ENCODE measurements at places on chromosomes 11 and 22.

GRCh38 chr11:83410605-83411565 is 124.7 kb upstream of the CCDC90B start:
- DNase-seq = no peak

- DNase-seq = no peak
Observed at GRCh38 chr11:35387111-35387982, 32.0 kb downstream of the SLC1A2 start.

- DNase-seq = no peak
Observed at GRCh38 chr11:90254065-90254464, 31.2 kb upstream of the CHORDC1 start.

DNA sequence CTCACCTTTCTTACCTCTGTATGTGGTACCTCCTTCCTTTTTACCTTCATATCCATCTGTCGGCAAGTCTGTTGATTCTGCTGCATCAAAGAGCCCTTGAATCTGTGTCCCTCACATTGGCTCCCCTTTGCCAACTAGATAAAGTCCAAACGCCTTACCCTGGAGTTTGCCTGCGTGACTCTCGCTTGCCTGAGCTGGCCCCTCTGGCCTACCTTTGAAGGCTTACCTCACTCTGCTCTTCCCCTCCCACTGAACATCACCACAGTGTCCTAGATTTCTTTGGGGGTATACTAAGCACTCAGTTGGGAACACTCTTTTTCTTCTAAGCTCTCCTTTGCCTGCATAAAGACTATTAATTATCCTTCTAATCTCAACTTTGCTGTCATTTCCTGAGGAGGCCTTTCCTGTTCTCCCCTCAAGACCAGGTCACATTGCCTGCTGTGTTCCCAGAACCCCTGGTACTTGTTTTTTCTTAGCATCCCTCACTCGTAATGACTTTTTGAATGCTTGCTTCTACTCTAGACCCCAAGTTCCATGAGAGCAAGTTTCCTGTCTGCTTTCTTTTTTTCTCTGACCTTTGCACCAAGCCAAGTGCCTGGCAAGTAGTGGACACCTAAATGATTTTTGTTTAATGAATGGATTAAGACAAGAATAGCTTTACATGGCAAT is 67.8 kb upstream of the ADORA2A start:
- no peak for DNase-seq

DNA sequence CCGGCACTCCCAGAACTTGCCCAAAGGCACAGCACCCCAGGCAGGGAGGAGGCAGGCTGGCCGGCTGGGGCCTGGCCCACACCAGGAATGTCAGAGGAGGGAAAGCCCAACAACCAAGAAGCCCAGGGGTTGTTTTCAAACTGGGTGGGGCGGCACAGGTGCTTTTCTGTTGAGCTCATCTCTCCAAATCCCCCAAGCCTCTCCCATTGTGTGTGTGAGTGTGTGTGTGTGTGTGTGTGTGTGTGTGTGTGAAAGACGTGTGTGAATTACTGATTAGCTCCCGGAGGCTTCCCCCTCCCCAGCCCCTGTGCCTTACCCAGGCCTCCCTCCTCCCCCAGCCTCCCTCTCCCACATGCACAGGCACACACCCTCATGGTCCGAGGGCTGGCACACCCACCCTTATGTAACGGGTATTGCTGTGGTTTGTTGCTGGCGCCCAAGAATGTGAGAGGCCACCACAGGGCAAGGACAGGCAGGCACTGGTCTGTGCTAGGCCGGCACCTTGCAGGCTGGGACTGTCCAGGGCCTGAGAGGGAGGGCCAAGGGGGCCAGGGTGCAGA is 15.9 kb downstream of the TRIM29 start:
- no peak for DNase-seq

DNA sequence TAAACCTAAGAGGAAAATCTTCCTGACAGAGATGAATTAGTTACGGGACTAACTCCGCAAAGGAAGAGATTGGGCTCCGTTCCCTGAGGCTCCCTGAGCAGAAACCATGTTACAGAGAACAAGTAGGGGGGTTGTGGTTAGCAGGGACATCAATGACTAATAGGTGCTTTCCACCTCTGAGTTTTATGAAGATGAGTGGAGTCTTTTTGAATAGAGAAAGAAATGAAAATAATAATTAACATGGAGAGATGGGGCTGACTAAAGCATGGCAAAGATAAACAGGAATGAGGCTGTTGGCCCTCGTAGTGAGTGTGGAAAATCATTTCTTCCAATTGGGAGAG is 47.5 kb upstream of the PICALM start:
- peak; percentile 14 for DNase-seq

GRCh38 chr22:49760280-49760629 is 67.4 kb downstream of the BRD1 start:
- no peak for DNase-seq

- no peak for DNase-seq
Observed at GRCh38 chr22:47110817-47111443, 348.5 kb downstream of the TBC1D22A start.

DNA sequence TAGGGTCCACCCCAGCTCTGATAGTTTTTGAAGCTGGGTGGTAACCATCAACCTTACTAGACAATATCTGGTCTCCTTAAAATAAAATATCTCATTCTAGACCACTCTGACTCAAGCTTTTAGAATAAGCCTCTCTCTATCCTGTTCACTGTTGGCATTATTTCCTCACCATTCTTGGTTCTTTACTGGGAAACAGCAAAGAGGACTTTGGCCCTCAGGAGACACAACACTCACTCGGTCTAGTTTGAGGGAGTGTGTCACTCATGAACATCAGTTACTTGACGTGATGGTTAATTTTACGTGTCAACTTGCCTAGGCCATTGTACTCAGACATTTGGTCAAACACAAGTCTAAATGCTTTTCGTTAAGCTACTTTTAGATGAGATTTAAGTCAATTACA is 110.6 kb downstream of the FAM76B start:
- DNase-seq = no peak

- no peak for DNase-seq
Observed at GRCh38 chr22:27870234-27871191, 48.5 kb downstream of the PITPNB start.

GRCh38 chr11:31969359-31969702 is 121.5 kb upstream of the RCN1 start:
- no peak for DNase-seq

GRCh38 chr11:134124660-134125451 is 56.0 kb downstream of the JAM3 start:
- DNase-seq = no peak

DNA sequence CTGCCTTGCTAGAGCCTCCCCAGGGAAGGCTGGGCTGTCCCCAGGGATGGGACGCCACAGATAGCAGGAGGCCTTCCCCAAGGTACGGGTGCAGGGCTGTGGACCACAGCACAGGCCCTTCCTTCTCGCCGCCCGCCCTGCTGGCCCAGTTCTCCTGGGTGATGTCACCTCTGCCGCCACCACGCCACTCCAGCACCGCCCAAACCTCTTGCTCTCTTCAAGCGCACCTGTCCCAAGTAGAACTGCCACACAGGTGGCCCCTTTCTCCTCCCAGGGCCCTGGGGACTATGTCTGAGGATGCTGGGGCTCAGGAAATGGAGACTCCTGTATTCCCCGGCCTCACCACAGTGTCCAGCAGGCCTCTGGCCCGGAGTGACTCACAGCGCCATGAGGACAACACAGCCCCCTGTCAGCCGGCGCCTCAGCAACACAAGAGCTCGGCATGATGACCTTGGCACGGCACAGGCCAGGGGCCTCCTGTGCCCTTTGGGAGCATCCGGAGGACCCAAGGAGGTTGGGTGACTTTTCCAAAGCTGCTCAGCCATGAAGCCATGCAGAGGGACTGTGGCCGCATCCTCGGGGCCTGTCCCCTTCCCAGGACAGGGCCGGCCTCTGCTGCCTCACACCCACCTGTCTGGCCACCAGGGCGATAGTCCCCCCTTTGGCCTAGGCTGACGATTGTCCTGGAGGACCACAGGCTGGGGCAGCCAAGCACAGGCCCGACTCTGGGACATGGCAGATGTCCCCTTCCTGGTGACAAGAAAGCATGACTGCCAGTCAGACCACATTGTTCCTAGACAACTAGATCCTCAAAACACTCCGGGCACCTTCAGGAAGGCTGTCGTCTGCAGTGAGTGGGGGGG is 1023.5 kb downstream of the BRD1 start:
- no peak for DNase-seq

- DNase-seq = no peak
Observed at GRCh38 chr11:108558222-108558621, 35.3 kb downstream of the EXPH5 start.

DNA sequence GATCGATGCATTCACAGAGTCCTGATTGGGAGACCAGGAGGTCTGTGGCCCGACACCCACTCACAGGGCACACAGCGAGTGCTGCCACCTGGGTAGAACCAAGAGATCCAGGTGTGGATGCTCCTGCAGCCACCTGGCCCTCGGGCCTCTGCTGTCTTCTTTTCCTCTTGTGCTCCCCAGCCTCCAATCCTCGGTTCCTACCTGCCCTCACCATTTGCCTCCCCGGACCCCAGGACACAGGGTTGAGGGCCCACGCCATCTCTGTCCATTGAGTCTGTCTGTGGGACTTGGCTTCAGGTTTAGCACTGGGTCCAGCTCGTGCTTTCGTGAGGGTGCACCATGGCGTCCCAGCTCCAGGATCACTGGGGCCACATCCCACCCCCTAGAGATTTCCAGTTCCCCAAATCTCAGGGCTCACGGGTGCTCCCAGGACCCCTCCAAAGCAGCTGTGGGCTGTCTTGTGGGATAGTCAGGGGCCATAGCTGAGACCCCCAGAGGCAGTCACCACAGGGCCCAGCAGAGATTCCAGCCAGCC is 591.1 kb downstream of the BRD1 start:
- no peak for DNase-seq

DNA sequence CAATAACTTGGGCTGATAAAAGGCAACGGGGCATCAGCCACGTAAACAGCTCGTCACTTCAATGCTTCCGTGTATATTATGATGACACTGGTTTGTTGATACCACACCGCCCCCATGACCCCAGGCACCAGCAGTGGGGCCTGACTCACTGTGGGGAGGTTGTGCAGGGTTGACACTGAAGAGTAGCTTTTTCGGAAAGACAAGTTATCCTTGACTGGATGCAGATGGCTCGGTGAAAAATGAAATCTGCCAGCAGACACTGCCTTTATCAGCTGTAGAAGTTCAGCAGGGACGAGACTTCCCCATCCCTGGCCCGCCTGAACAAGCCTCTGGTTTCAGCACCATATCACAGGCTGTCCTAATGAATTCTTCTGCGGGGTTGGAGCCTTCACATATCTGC is 55.6 kb downstream of the WT1 start:
- no peak for DNase-seq

- no peak for DNase-seq
Observed at GRCh38 chr11:128251140-128251539, 336.2 kb downstream of the ETS1 start.

DNA sequence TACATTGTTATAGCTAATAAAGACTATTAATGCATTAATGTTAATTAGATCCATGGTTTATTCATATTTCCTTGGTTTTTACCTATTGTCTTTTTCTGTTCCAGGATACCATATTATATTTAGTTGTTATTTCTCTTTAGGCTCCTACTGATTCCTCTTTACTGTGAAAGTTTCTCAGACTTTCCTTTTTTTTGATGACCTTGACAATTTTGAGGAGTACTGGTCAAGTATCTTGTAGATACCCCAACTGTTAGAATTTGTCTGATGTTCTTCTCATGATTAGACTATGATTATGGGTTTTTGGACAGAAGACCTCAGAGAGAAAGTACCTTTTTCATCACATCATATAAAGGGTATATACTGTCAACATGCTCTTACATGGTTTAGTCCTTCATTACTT is 26.6 kb downstream of the EMSY start:
- DNase-seq = no peak

DNA sequence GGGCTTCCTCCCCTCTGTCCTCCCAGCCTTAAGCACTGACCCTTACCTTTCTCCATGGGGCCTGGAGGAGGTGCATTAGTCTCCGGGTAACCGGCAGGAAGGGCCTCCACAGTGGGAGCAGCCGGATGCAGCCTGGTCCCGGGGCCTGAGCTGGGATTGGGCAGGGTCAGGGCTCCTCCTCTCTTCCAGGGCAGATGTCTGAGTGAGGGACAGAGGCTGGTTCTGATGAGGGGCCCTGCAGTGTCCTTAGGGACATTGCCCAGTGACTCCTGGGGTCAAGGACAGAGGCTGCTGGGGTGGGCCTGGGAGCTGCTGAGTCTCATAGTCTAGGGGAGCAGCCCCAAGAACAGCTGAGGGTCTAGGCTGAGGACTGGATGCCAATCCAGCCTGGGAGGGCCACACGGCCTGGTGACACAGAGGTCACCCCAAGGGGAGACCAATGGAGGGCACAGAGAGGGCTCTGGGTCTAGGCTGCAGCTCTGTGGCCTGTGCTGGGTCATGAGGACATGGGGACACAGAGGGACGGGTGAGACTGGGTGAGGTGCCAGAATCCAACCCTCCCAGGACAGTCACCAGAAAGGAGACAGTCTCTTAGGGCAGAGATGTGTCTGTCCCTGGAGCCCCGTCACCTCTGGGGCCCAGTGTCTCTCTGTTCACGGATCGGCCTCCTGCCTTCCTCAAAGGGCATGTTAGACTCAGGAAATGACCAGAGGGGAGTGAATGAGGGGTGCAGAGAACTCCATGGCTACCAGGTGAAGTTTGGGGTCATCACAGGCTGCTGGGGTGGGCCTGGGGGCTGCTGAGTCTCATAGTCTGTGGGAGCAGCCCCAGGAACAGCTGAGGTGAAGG is 6.5 kb downstream of the IGLL5 start:
- DNase-seq = no peak
